ENCODE measurements at places on chromosomes 6 and 20. TPM values are rescaled to one million over a fixed set of nuclear protein-coding genes. Genes with fewer than 3 reads are reported as not detected.

GRCh38 chr6:31940256-31940664, 5.6 kb upstream of the CFB start:
- H3K4me3 ChIP-seq: no peak overlapping the region
- DNase-seq: no peak
- H3K27me3 ChIP-seq: peaks cover 22% of the 10 kb centered on the region
- H3K36me3 ChIP-seq: no peaks in the 10 kb centered on the region
- no peak overlapping the region for H3K27ac ChIP-seq
- H3K4me1 ChIP-seq: no peaks in the 10 kb centered on the region

Gene RBPJL
- not detected for polyA plus RNA-seq

DNA sequence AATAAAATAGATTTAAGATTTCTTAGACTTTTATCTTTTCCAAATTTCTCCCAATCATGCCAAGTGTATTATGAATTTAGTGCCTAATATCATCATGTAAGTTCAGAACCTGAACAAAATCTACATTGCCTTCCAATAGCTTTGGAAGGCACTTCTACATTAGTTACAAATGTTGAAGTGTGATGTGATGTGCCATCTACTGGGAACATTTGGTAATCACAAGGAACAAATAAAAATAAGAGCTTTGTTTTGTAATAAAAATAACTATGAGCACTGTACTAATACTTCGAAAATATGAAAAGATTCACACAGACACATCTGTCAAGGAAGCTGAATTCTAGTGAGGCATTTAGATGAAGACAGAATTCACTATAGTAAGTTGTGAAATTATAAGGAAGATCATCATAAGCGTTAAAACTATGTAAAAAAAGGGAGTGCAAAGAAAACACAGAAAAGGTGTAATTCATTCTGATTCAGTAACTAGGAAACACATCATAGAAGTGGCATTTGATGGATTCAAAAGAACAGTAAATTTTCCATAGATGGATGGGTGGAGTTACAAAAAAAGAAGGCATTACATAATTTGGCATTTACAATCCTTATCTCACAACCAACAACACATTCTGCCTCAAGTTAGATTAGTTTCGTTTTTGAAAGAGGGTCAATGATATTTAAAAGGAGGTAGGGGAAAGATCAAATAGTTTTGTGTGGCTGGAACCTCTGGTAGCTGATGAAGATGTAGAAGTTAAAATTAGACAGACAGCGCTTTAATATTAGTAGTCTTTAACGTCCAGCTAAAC, 161.0 kb downstream of the ASCC3 start:
- H3K27me3 ChIP-seq: no peaks in the 10 kb centered on the region
- H3K36me3 ChIP-seq: peaks cover 1% of the 10 kb centered on the region
- no peaks in the 10 kb centered on the region for H3K4me1 ChIP-seq
- H3K4me3 ChIP-seq: no peak overlapping the region
- H3K27ac ChIP-seq: no peak overlapping the region

DNA sequence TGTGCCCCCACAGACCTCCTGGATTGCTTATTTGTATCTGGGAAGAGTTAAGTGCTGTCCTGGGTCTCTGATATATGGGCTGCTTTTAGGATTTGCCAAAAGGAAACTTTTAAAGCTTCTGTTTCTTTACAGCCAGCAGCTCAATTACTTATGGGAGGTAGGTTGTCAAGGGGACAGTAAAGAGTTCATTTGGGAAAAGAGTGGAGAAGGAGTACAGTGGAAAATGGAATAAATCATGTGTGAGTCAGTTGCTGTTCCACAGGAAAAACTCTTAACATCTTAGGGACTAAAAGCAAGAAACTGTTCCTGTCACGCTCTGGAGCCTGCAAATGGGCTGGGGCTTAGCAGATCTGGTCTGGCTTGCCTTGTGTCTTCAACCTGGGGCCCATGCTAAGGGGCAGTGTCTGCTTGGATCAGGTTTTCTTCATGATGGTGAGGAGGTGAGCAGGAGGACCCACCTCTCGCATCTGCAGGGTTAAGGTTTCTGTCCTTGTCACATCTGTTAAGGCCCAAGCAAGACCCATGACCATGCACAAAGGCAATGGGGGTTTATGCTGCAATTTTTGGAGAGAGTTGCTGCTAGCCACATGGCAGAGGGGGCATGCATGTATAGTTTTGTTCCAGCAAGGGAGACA, 8.7 kb upstream of the CST1 start:
- no peak for DNase-seq
- no peaks in the 10 kb centered on the region for H3K27me3 ChIP-seq
- H3K27ac ChIP-seq: no peak overlapping the region
- no peak overlapping the region for H3K4me3 ChIP-seq

GRCh38 chr6:1856381-1856780, 246.7 kb downstream of the FOXC1 start:
- no peak overlapping the region for H3K4me3 ChIP-seq
- H3K36me3 ChIP-seq: no peaks in the 10 kb centered on the region
- peaks cover 18% of the 10 kb centered on the region for H3K4me1 ChIP-seq
- no peak overlapping the region for H3K27ac ChIP-seq

Gene LRFN2
- polyA plus RNA-seq: not detected

- DNase-seq: peak; percentile 55
- no peaks in the 10 kb centered on the region for H3K27me3 ChIP-seq
- H3K4me3 ChIP-seq: no peak overlapping the region
- H3K27ac ChIP-seq: no peak overlapping the region
- H3K4me1 ChIP-seq: no peaks in the 10 kb centered on the region
- peaks cover 11% of the 10 kb centered on the region for H3K36me3 ChIP-seq
These were observed 68.8 kb downstream of the CDC5L start for GRCh38 chr6:44456070-44456965.

Gene CYP24A1
- not detected for polyA plus RNA-seq

- H3K27ac ChIP-seq: no peak overlapping the region
- H3K4me1 ChIP-seq: no peaks in the 10 kb centered on the region
- no peaks in the 10 kb centered on the region for H3K36me3 ChIP-seq
- no peak for DNase-seq
These were observed 131.5 kb upstream of the RALGAPA2 start for GRCh38 chr20:20843982-20844381.

DNA sequence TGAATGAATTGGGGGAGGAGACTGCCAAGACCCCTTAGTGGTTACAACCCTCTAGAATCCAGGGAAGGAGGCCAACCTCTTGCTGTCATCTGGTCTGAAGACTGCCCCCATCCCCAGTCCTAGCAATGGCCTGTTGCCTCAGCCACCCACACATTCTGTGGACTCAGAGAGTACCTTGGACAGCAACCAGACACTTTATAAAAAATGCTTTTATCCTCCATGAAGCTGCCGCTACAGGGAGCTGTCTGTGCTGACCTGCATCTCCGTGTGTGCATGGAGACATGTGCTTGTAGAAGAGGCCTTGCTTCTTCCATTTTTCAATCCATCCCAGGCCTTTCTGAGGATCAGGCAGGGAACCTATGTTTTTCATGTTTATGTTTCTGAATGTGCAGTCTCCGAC, 15.2 kb downstream of the CDH22 start:
- no peak overlapping the region for H3K4me3 ChIP-seq
- no peak for DNase-seq
- peaks cover 5% of the 10 kb centered on the region for H3K27me3 ChIP-seq
- H3K36me3 ChIP-seq: no peaks in the 10 kb centered on the region

GRCh38 chr6:5761370-5761769, 245.4 kb downstream of the NRN1 start:
- H3K27ac ChIP-seq: no peak overlapping the region
- H3K4me1 ChIP-seq: peaks cover 21% of the 10 kb centered on the region
- DNase-seq: no peak
- no peaks in the 10 kb centered on the region for H3K27me3 ChIP-seq

- H3K4me3 ChIP-seq: no peak overlapping the region
- H3K4me1 ChIP-seq: no peaks in the 10 kb centered on the region
- no peak overlapping the region for H3K27ac ChIP-seq
- DNase-seq: no peak
- H3K27me3 ChIP-seq: no peaks in the 10 kb centered on the region
These were observed 196.3 kb downstream of the KHDC1L start for GRCh38 chr6:73028893-73029450.

GRCh38 chr6:23601811-23602345, 524.1 kb upstream of the NRSN1 start:
- no peaks in the 10 kb centered on the region for H3K4me1 ChIP-seq
- no peaks in the 10 kb centered on the region for H3K36me3 ChIP-seq
- no peak overlapping the region for H3K27ac ChIP-seq
- DNase-seq: no peak

DNA sequence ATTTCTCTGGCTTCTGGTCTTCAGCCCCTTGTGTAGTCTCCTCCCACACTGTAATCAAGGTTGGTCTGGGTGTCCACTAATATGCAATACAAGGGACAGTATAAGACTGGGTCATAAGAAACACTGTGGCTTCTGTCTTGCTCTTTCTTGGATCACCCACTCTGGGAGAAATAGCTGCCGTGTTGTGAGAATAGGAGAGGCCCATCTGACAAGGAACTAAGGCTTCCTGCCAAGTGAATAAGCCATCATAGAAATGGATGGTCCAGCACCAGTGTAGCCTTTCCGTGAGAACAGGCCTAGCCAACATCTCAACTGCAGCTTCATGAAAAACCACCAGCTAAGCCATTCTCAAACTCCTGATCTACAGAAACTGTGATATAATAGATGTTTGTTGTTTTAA, 23.3 kb downstream of the BAG2 start:
- H3K4me1 ChIP-seq: no peaks in the 10 kb centered on the region
- DNase-seq: no peak
- no peak overlapping the region for H3K27ac ChIP-seq
- no peak overlapping the region for H3K4me3 ChIP-seq

GRCh38 chr6:100965067-100965466, 83.9 kb upstream of the ASCC3 start:
- H3K4me1 ChIP-seq: no peaks in the 10 kb centered on the region
- no peak overlapping the region for H3K27ac ChIP-seq

- H3K4me1 ChIP-seq: no peaks in the 10 kb centered on the region
- no peaks in the 10 kb centered on the region for H3K36me3 ChIP-seq
- no peaks in the 10 kb centered on the region for H3K27me3 ChIP-seq
- no peak overlapping the region for H3K4me3 ChIP-seq
These were observed 74.8 kb upstream of the JARID2 start for GRCh38 chr6:15171026-15171425.

GRCh38 chr6:111938710-111939109, 65.5 kb upstream of the FYN start:
- no peak for DNase-seq
- no peak overlapping the region for H3K4me3 ChIP-seq
- H3K4me1 ChIP-seq: no peaks in the 10 kb centered on the region
- no peaks in the 10 kb centered on the region for H3K36me3 ChIP-seq
- H3K27me3 ChIP-seq: no peaks in the 10 kb centered on the region
- no peak overlapping the region for H3K27ac ChIP-seq

DNA sequence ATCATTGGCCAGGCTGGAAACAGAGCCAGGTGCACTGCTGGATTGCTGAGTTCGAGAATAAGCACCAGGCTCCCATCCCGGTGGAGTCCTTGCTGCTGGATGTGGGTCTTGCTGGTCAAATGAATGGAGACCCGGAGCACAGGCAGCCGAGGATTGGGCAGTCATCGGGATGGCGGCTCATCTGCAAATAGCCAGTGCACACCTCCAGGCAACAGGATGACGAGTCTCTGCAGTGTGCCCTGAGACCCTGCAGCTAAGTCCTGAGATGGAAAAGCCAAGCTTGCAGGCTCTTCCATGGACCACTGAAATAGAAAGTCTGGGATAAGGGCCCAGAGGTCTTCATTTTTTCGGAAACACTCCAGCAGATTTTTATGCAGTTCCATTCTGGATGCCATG, 143.5 kb downstream of the WDR27 start:
- no peak for DNase-seq
- no peak overlapping the region for H3K27ac ChIP-seq
- peaks cover 18% of the 10 kb centered on the region for H3K4me1 ChIP-seq

Gene PLAGL1
- polyA plus RNA-seq: 23.6 TPM

DNA sequence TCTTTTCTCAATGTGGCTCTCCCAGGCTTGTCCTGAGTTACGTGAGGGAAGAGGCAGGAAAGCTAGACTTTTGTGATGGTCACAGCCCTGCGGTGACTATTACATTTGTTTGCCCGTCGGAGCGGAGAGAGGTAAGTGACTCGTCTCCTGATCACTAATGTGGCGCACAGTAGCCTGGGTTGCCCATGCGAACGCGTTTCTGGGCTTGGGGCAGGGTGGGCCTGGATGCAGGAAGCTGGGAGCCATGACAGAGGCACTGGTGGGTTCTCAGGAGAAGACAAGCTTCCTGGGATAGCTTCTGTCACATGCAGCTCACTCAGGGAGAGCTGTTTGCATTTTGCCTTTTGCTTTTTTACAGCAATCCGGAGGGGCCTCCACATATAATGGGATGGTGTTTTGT, 60.6 kb downstream of the IGF2R start:
- no peak overlapping the region for H3K27ac ChIP-seq
- H3K4me3 ChIP-seq: no peak overlapping the region
- DNase-seq: no peak
- peaks cover 5% of the 10 kb centered on the region for H3K4me1 ChIP-seq
- H3K27me3 ChIP-seq: no peaks in the 10 kb centered on the region
- peaks cover 3% of the 10 kb centered on the region for H3K36me3 ChIP-seq

- H3K27me3 ChIP-seq: no peaks in the 10 kb centered on the region
- peak; percentile 59 for DNase-seq
These were observed 120.8 kb upstream of the TNFAIP3 start for GRCh38 chr6:137746264-137746663.

GRCh38 chr6:18087396-18088165, 34.9 kb downstream of the NHLRC1 start:
- no peak overlapping the region for H3K27ac ChIP-seq
- DNase-seq: no peak
- H3K4me1 ChIP-seq: no peaks in the 10 kb centered on the region
- H3K27me3 ChIP-seq: peaks cover 2% of the 10 kb centered on the region

DNA sequence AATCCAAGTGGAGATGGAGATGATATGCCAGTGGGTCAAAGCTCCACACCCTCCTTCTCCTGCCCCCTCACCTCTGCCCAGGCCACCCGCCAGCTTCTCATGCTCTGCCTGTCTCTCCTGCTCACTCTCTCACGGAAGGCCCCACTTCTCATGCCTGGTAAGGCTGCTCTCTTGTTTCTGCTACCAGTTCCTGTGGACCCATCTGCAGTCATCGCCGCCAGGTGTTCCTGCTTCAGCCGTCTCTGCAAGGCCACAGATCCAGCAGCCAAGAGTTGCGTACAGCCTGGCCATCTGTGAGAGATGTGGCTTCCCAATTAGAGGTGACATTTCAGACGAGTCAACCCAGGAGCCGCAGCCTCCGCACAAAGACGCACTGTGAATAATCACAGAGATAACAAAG, 40.8 kb upstream of the NXT1 start:
- no peak overlapping the region for H3K27ac ChIP-seq
- no peak for DNase-seq
- H3K36me3 ChIP-seq: no peaks in the 10 kb centered on the region
- no peak overlapping the region for H3K4me3 ChIP-seq

Gene SLC17A3
- 0.19 TPM for polyA plus RNA-seq

- no peaks in the 10 kb centered on the region for H3K27me3 ChIP-seq
- peaks cover 8% of the 10 kb centered on the region for H3K36me3 ChIP-seq
- no peak overlapping the region for H3K4me3 ChIP-seq
- H3K4me1 ChIP-seq: peaks cover 8% of the 10 kb centered on the region
- DNase-seq: no peak
These were observed 14.4 kb downstream of the MKKS start for GRCh38 chr20:10419550-10420133.

Gene SEL1L2
- polyA plus RNA-seq: not detected
